Endothelial cell of umbilical vein (primary cell): ENCODE measurements at places on chromosomes 4 and X. TPM values are rescaled to one million over a fixed set of nuclear protein-coding genes. Genes with fewer than 3 reads are reported as not detected.

GRCh38 chr4:77163641-77164040, 6.6 kb downstream of the CCNG2 start:
- H3K4me3 ChIP-seq, result no peak overlapping the region
- DNase-seq, result no peak
- no peak overlapping the region for H3K27ac ChIP-seq
- no peaks in the 10 kb centered on the region for H3K27me3 ChIP-seq

GRCh38 chrX:66915893-66916292, 277.0 kb upstream of the EDA2R start:
- H3K27me3 ChIP-seq, result no peaks in the 10 kb centered on the region
- H3K4me3 ChIP-seq, result no peak overlapping the region
- H3K27ac ChIP-seq, result no peak overlapping the region
- no peaks in the 10 kb centered on the region for H3K36me3 ChIP-seq

Gene VGLL1
- not detected in 2 replicates for total RNA-seq

Gene LEF1
- total RNA-seq, result 0.46 TPM in 1 of 2 replicates, not detected in the other

DNA sequence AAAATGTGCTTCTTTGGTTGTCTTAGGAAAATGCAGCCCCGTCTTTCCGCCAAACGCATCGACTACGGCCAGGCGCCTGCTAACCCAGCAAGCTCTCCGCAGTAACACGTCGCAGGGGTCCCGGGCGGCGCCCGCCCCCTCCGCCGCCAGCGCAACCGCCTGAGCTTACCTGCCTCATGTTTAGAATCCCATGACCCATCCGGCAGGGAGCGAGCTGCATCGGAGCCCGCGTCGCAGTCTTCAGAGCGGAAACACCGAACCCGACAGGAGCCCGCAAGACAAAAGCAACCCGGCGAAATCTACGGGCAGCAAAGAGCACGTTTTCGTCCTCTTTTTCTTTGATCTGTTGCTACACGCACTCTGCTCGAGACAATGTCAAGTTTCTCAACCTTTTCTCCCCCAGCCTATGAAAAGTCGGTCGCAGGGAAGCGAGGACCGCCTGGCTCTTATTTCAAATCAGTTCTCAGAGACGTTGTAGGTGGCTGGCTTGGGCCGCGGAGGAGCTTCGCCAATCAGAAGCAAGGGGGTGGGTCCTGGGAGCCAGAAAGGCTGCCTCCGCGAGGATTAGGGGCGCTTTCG, at the start of gene MID1:
TSS of gene MID1 (minus strand) at position 465 of the 579 bp plus-strand sequence. CDS start 53,038 bp downstream, outside the sequence.
- no peaks in the 10 kb centered on the region for H3K36me3 ChIP-seq
- H3K4me1 ChIP-seq, result peaks cover 20% of the 10 kb centered on the region
- H3K27me3 ChIP-seq, result no peaks in the 10 kb centered on the region
- peak within 1 kb of the TSS; percentile 94 for H3K4me3 ChIP-seq
- peak within 1 kb of the TSS; percentile 71 for H3K27ac ChIP-seq

- no peaks in the 10 kb centered on the region for H3K4me1 ChIP-seq
- peaks cover 2% of the 10 kb centered on the region for H3K27me3 ChIP-seq
- H3K27ac ChIP-seq, result no peak overlapping the region
- peak; percentile 5 for DNase-seq
- H3K4me3 ChIP-seq, result no peak overlapping the region
Observed at GRCh38 chr4:56613101-56613862, 67.8 kb downstream of the HOPX start.

Gene PPAT
- 21.8 and 25.5 TPM in 2 replicates for total RNA-seq

Gene SYP
- 0.46 and 0.77 TPM in 2 replicates for total RNA-seq

Gene PABPC4L
- 1.3 and 1.6 TPM in 2 replicates for total RNA-seq

DNA sequence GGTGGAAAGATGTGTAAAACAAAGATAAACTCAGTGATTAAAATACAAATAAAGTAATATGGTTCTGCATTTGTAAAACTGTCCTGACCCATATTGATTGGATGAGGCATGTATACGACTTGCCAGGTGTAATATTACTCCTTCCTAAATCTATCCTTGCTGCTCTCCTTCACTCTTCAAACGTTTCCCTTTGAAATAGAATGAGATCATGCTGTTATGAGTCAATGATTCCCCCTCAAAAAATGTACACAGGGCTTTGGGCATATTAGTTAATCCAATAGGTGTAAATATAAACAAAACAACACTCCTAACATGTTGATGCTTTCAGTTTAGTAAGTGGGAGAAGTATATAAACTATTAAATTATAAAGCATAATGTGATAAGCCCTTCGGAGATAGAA, 117.4 kb upstream of the GPM6A start:
- H3K4me1 ChIP-seq, result no peaks in the 10 kb centered on the region
- H3K27me3 ChIP-seq, result no peaks in the 10 kb centered on the region
- no peak for DNase-seq
- no peaks in the 10 kb centered on the region for H3K36me3 ChIP-seq

- H3K27me3 ChIP-seq, result no peaks in the 10 kb centered on the region
- H3K4me1 ChIP-seq, result no peaks in the 10 kb centered on the region
Observed at GRCh38 chrX:1384658-1385252, 7.2 kb downstream of the SLC25A6 start.

Gene SNCA
- 116 and 124 TPM in 2 replicates for total RNA-seq

Gene FGFBP2
- not detected in 2 replicates for total RNA-seq

Gene CFAP99
- total RNA-seq, result 0.12 TPM in 1 of 2 replicates, not detected in the other

DNA sequence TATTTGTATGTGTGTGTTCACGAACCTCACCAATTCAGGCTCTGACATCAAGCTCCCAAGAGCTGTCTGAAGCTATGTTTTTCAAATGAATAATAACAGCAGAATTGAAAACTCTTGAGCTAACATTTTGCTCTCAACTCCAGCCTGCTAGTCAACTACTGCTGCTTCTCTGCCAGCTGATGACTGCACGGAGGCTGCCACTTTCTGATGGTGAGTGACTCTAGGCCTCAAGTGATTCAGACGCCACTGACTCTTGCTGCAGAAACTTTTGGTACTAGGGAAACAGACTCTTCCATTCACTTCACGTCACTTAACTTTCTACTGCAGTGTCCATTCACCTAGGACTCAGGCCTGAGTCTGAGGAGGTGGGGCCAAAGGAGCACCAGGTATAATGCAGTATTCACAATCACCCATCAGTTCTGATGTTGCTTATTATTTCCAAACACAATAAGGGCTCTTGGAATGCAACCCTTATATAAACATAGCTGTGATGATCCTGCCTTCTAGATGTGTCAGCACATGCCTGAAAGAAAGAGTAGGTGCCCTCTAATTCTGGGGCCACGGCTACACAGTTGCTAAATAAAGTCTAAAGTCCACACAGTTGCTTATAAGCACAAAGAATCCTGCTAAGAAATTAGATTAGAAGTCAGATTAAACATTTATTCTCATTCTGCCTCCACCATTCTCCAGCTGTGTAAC, 16.0 kb downstream of the PRDM8 start:
- no peak overlapping the region for H3K4me3 ChIP-seq
- peaks cover 11% of the 10 kb centered on the region for H3K27me3 ChIP-seq
- no peaks in the 10 kb centered on the region for H3K36me3 ChIP-seq
- no peak overlapping the region for H3K27ac ChIP-seq
- DNase-seq, result no peak

DNA sequence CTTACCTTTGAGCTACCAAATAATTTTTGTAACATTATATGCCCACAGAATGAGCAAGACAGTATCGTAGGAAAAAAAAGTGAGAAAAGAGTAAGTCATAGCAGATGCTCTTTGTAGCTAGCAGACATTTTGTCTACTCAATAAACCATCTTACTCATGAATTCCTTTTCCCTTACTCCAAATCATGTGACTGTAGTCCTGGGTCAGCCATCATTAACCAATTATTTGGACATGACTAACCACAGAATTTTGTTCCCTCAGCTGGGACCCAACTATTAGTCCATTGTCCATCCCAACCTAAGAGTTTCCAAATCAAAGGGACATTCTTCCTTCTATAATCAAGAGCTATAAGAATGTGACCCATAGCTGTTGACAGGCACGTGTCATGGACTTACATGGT, 11.4 kb downstream of the UBE2D3 start:
- no peak overlapping the region for H3K4me3 ChIP-seq
- peak overlapping the region; percentile 5 for H3K27ac ChIP-seq
- no peaks in the 10 kb centered on the region for H3K27me3 ChIP-seq
- DNase-seq, result peak; percentile 19
- H3K36me3 ChIP-seq, result peaks cover 5% of the 10 kb centered on the region

DNA sequence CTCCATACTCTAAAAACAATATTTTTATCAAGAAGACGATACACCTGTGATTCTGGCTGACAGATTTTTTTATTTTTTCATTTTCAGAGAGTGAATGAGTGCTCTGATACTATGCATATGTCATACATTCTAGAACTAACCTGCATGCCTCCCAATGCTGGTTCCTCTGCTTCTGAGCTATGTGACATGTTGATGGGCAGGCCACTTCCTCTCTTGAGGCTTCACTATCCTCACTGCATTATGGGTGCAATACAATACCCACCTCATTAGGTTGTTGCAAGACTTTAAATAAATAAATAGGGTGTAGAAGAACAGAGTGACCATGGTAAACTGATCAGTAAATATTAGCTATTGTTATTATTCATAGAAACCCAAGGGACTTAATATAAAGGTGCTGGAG, 408.3 kb downstream of the HNRNPD start:
- H3K27me3 ChIP-seq, result no peaks in the 10 kb centered on the region
- H3K27ac ChIP-seq, result no peak overlapping the region
- no peaks in the 10 kb centered on the region for H3K4me1 ChIP-seq
- no peak for DNase-seq
- H3K36me3 ChIP-seq, result no peaks in the 10 kb centered on the region

GRCh38 chr4:66489783-66490452, 819.6 kb upstream of the EPHA5 start:
- no peak for DNase-seq
- H3K4me1 ChIP-seq, result no peaks in the 10 kb centered on the region
- no peak overlapping the region for H3K27ac ChIP-seq
- no peaks in the 10 kb centered on the region for H3K27me3 ChIP-seq

Gene GAGE12F
- total RNA-seq, result not detected in 2 replicates

- no peaks in the 10 kb centered on the region for H3K36me3 ChIP-seq
- H3K4me3 ChIP-seq, result no peak overlapping the region
- no peak for DNase-seq
Observed at GRCh38 chrX:102708900-102709299, 3.3 kb upstream of the GPRASP2 start.

Gene CCNI
- total RNA-seq, result 212 and 227 TPM in 2 replicates

DNA sequence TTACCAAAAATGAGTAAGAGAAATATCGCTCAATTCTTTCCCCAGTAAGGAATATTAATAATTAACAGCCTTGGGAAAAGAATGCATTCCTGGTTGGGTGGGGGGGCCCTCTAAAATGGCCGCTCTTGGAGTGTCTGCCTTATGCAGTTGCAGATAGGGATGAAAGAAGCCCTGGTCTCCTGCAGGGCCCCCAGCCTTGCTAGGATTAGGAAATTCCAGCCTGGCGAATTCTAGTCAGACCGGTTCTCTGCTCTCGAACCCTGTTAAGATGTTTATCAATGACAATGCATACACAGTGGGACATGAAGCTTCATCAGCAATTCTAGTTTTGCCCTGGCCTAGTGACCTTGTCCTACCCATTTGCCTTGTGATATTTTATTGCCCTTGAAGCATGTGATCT, 1047.7 kb upstream of the GRID2 start:
- H3K36me3 ChIP-seq, result no peaks in the 10 kb centered on the region
- H3K4me3 ChIP-seq, result no peak overlapping the region

- no peaks in the 10 kb centered on the region for H3K36me3 ChIP-seq
- peaks cover 20% of the 10 kb centered on the region for H3K4me1 ChIP-seq
- H3K27me3 ChIP-seq, result no peaks in the 10 kb centered on the region
- H3K4me3 ChIP-seq, result no peak overlapping the region
Observed at GRCh38 chr4:76680952-76681351, 217.0 kb downstream of the SOWAHB start.

DNA sequence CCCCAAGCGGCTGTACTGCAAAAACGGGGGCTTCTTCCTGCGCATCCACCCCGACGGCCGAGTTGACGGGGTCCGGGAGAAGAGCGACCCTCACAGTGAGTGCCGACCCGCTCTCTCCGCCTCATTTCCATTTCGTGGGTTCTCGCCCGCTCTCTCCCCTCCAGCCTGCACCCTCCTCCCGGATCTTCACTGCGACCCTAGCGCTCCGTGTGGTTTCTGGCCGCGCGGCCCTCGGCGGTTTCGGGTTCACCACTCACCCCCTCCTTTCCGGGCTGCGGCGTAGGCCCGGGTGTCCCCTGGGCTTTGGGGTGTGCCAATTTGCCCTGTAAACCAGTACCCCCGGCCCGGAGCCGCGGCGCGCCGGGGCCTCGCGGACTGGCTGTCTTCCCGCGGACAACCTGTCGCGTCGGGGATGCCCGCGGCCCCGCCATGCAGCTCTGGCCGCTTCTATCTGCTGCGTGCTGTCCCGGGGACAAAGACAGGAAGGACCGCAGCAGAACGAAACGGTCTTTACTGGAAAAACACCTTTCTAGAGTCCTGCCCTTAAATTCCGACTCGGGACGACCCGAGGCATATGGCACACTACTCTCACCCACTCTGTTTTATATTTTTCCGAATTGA, 737 bp downstream of the FGF2 start:
- no peaks in the 10 kb centered on the region for H3K27me3 ChIP-seq
- peak overlapping the region; percentile 2 for H3K27ac ChIP-seq
- H3K36me3 ChIP-seq, result no peaks in the 10 kb centered on the region
- peaks cover 8% of the 10 kb centered on the region for H3K4me1 ChIP-seq
- peak; percentile 55 for DNase-seq
- peak overlapping the region; percentile 74 for H3K4me3 ChIP-seq

Gene GRIA3
- not detected in 2 replicates for total RNA-seq

Gene BMPR1B
- total RNA-seq, result 1.4 and 2.1 TPM in 2 replicates

Gene OTUD6A
- total RNA-seq, result not detected in 2 replicates

DNA sequence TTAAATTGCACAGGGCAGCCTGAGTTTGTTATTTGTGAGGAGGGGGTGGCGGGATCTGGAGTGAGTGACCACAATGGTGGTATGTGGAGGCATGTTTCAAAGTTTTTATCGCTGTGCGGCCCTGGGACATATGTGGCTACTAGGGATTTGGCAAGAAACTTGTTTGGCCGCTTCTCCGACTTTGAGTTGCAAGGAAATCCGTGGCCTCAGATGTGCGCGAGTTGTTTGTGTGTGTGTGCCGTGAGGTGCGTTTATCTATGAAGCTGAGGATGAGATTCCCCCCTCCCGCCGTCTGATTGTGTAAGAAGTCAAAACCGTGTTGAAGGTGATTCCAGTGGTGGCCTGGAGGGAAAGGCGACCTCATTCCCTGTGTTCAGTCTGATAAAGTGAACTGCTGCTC, 1.4 kb downstream of the JADE3 start:
- DNase-seq, result peak; percentile 33
- H3K4me1 ChIP-seq, result peaks cover 11% of the 10 kb centered on the region
- peak overlapping the region; percentile 79 for H3K4me3 ChIP-seq
- H3K36me3 ChIP-seq, result no peaks in the 10 kb centered on the region

Gene CFAP47
- total RNA-seq, result not detected in 2 replicates

GRCh38 chr4:155802190-155802959, 43.6 kb downstream of the GUCY1B1 start:
- H3K27ac ChIP-seq, result no peak overlapping the region
- H3K4me1 ChIP-seq, result peaks cover 10% of the 10 kb centered on the region
- no peak for DNase-seq
- no peaks in the 10 kb centered on the region for H3K27me3 ChIP-seq

- no peak overlapping the region for H3K27ac ChIP-seq
- no peak for DNase-seq
- no peaks in the 10 kb centered on the region for H3K4me1 ChIP-seq
Observed at GRCh38 chr4:107094976-107095375, 58.9 kb upstream of the DKK2 start.

Gene FAM114A1
- total RNA-seq, result 99.2 and 101 TPM in 2 replicates
